ENCODE measurements at places on chromosomes 2 and 18.

GRCh38 chr2:178844701-178845100, 37.5 kb upstream of the TTN start:
- no peak for DNase-seq

DNA sequence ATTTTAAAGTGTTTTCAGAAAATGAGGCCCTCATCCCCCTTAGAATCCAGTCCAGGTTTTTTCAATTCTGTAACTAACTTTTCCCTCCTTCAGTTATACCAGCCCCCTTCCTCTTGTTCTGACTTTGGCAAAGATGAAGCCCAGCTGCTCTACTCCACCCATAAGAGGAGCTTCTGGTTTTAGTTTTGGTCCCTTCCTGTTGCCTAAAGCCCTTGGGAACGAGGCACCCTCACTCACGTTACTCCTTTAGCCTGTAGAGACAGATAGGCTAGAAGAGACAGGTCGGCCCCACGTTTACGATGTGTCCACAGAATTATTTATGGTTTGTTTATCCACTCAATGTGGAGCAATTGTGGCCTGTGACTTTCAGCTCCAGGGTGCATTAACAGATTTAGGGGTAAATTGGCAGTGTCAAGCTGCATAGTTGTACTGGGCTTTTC, 454.2 kb upstream of the TNP1 start:
- DNase-seq, result no peak

DNA sequence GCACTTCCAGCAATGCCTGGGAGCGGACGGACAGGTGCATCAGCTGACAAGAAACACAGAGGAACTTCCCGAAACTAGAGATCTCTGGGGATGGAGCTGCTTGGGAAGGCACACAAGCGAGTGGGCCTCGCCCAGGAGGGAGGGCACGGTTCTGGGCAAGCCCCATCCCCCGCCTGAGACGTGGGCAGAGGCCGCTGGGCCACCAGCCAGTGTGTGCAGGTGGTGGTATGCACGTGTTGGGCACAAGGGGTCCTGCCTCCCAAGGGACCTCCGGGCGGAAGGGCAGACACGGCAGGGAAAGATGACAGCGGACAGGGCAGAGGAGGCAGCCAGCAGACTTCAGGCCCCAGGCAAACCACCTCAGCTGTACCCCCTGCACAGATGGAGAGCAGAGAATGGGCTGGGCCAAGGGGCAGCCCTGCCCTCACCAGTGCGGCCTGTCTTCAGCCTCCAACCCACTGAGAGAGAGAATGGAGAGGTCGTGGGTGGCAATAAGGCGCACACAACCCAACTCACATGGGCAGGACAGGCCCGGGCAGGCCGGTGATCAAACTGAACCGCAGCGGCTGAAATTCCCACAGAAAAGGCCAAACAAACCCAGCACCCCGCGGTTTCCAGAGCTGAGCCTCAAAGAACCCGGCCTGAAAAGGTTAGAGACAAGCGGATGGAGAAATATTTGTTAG, 51.2 kb downstream of the HDAC4 start:
- DNase-seq, result no peak

GRCh38 chr2:226609366-226609765, 190.3 kb downstream of the IRS1 start:
- no peak for DNase-seq

DNA sequence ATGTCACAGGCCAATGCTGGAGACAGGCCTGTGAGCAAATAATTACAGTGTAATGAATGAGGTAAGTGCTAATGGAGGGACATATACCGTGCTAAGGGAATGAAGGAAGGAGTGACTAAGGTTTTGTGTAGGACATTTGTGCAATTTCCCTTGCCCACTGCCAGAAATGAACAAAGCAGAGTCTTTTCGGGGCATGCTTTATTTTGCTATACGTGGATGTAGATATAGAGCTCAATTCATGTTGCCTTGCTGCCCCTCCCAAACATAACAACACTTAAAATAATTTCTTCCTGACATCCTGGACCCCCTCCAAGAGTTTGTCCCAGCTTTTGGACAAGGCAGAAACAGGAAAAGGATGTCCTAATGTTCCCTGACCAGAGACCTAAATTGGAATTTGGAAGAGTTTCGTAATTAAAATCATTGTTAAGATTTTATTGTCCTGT, 23.7 kb upstream of the CD28 start:
- DNase-seq, result peak; percentile 57

DNA sequence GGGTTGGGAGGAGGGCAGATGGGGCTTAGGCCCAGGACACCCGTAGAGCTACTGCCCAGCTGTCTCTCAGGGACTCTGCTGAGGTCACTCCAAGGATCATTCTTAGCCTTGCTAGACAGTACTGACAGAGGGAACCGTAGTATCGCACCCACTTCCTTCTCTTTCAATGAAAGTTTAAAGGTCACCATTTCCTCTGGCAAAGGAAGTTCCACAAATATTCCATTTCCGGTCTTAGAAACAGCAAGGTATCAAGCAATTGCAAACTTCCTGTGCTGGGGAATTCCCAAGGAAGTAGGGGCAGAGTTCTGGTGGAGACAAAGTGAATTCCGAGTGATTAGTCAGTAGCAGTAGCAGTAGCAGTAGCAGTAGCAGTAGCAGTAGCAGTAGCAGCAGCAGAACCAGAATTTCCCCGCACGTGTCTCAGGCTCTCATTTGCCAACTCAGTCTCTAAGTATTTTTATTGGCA, 24.7 kb downstream of the IL1B start:
- DNase-seq, result peak; percentile 93

- DNase-seq, result no peak
These were observed 14.5 kb downstream of the GPC1 start for GRCh38 chr2:240449764-240450531.

- no peak for DNase-seq
These were observed 75.6 kb downstream of the COA5 start for GRCh38 chr2:98532756-98533155.

All from suppressor macrophage treated with lipopolysaccharide for 4 hours (primary cell).